ENCODE measurements at places on chromosomes 5 and 9.

DNA sequence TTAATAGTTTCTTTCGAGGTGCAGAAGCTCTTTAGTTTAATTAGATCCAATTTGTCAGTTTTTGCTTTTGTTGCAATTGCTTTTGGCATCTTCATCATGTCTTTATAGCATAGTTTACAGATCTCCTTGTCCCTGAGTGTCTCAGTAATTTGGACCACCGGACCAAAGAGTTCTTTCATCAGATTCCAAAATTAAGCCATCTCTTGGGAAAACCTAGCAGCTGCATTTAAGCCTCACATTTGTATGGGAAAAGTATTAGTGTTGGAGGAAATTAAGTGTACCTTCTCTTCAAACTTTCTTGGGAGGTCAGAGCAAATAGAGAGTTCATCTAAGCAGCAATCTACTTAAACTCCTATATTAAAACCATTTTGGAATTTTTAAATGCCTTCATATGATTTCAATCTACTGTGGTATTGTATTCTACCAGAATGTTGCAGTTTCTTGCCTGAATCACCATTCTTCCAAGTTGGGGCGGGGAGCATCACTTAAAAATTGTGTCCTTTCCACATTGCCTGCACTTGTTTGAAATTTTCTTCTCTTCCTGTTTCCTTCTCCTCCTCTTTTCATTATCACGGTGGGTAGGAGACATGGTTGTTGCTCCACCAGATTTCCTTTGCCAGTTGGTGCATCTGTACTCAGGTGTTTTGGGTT is 97.3 kb upstream of the DAB2 start:
- DNase-seq, result no peak

- no peak for DNase-seq
These were observed 313.8 kb downstream of the SLF1 start for GRCh38 chr5:94932259-94932658.

DNA sequence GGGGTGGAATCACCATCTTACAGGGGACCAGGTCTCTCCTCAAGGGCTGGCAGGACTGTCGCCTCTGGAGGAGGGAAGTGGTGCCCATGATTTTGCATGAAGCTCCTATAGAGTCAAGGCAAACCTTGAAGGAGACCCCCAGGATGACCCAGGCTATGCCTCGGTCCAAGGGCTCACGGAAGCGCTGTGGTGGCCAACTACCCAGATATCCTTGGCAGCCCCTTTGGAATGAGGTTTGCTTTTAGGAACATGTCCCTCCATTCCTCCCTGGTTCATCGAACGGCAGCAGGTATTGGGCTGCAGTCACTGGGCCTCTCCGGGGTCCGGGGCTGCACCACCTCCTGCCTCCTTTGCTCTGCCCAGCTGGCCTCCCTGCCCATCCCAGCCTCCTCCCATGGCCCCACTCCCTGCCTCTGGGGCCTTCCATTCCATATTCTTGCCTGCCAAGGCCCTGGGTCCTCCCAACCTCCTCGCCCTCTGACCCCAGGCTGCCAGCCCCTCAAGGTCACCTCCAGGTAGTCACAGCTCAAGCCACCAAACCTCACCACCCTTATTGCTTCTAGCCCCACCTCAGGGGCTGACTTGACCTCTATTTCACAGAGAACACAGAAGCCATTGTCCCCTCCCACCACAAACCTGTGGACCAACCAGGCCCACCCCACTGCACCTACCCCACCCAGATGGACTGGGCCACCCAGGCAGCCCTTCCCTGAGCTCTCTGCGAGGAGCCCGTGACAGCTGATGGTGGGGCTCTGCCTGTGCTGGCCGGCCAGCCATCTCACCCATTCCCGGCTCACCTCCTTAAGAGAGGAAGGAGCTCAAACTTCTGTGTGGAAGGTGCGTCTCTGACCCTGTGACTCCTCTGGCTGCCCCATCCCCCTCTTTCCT is 3.6 kb upstream of the IL3 start:
- no peak for DNase-seq

- no peak for DNase-seq
These were observed 184.8 kb downstream of the KIAA0825 start for GRCh38 chr5:94433397-94434163.

DNA sequence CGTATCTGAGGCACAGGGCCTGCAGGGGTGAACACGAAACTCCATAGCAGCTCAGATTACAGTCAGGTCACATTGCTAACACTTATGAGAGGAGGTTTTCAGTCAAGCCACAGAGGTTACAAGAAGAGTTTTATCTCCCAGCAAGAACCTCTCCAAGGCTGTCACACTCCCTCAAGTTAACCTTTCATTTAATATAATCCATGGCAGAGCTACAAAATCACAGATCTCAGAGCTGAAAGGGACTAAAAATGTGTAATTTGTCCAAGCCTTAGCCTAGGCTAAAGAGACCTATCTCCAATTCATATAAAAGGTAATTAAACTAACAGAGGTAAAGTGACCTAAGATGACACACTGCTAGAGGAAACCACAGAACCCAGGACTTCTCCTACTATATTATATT is 57.2 kb downstream of the MLANA start:
- DNase-seq, result no peak

GRCh38 chr5:77325921-77326541 is 115.6 kb downstream of the PDE8B start:
- DNase-seq, result no peak

- DNase-seq, result no peak
These were observed 15.6 kb downstream of the TEX53 start for GRCh38 chr9:114641967-114642366.

GRCh38 chr5:54224103-54224826 is 86.1 kb downstream of the ARL15 start:
- no peak for DNase-seq

DNA sequence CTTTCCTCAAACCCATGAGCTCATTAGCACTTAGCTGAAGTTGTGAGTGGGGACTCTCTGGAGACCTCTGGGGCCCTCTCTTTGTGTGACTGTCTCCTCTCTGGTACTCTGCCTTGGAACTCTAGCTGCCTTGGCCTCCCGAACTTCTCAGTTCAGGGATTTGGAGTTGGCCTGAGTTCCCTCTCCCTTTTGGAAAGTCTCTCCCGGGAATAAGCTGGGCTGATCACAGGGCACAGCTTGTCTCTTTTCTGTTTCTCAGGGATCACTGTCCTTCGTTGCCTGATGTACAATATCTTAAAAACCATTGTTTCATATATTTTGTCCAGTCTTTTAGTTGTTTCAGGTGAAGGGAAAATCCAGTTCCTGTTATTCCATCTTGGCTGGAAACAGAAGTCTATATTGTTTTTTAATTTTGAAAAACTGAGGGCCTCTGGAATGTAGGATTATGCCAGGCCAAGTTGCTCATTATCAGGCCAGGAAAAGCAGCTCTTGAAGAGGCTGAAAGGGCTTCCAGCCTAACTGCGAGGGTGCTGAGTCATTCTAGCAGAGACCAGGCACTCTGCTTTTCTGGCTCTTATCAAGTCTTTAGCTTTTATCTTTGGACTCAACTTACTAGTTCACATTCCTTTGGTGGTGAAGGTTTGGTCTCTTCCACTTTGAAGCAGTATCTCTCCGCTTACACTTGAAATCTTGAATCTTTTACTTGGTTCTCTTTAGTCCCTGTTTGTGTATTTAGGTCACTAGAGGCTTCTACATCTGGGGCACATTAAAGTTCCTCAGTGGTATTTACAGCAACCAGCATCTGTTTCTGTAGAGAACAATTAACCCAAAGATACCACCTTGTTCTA is 8.4 kb upstream of the RGS3 start:
- no peak for DNase-seq

- no peak for DNase-seq
These were observed 205.6 kb downstream of the DENND1A start for GRCh38 chr9:123724211-123724796.
